Stomach (tissue), 19 donors: ENCODE measurements at places on chromosomes 5 and 9. TPM values are rescaled to one million over a fixed set of nuclear protein-coding genes. Genes with fewer than 3 reads are reported as not detected.

DNA sequence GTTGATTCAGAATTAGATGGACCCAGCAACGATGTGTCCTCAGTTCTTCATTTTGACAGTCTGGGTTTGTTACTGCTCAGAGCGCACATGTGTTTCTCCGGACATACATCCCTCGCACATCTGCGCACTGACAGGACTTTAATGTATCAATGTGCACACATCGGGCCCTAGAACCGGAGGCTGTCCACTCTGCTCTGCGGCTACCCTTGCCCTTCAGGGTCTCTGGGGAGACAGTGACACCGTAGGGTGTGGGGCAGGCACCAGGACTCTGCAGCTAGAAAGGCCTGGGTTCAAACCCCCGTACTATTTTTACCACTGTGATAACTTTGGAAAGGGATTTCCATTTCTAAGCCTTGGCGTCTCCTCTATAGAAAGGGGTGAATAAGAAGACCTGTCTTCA lies 23.5 kb upstream of the LPCAT1 start:
- DNase-seq: no peak

PCA3 gene
- not detected for total RNA-seq

DNA sequence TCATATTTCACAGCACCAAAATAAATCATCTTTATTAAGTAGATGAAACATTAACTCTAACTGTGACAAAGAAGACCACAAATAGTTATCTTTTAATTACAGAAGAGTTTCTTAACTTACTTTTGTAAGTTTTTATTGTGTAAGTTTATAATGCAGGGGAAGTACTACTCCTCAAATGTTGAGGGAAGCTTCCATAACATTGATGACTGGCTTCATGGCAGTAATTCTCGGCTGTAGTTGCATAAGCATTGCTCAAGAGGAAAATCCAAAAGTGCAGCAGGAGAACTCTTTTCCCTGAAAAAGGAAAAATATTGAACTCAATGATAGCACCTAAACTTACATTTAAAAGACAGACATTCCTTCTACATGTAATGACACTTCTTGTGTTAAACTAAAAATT lies 4.6 kb downstream of the TSLP start:
- DNase-seq: no peak

DNA sequence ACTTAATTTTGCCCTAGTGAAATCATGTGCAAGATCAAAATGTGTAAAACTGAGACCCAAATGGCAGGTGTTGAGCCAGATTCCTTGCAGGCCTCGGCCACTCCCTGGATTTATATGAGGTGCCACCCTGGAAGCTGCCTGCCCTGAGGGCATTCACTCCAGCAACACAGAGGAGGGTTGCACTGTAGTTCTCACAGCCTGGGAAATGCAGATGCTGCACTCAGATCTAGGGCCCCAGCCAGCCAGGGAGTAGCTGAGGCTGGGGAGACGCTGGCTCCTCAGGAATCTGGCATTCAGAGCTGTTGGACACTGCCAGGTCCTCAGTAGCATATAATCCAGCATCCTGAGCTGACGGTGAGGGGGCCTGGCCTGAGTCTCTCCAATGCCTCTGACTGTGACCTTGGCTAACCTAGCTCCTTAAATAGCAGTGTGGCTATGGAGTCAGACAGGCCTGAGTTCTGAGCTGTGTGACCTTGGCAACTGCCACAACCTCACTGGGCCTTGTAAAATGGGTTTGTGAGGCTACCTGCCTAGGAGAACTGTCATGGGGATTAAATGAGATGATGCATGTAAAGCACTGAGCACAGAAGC lies 8.7 kb downstream of the KCNMB1 start:
- DNase-seq: no peak

- DNase-seq: no peak
These were observed 28.4 kb upstream of the DPYSL3 start for GRCh38 chr5:147538236-147538635.

- no peak for DNase-seq
These were observed 65.8 kb downstream of the MTX3 start for GRCh38 chr5:79924936-79925893.

GRCh38 chr9:117354244-117354847 lies 60.5 kb downstream of the ASTN2 start:
- DNase-seq: no peak

ZDHHC11B gene
- total RNA-seq: 42.4 TPM

- DNase-seq: no peak
These were observed 825 bp upstream of the RIOK2 start for GRCh38 chr5:97183930-97184213.

GRCh38 chr5:3606121-3606831 lies 10.6 kb downstream of the IRX1 start:
- DNase-seq: no peak

DNA sequence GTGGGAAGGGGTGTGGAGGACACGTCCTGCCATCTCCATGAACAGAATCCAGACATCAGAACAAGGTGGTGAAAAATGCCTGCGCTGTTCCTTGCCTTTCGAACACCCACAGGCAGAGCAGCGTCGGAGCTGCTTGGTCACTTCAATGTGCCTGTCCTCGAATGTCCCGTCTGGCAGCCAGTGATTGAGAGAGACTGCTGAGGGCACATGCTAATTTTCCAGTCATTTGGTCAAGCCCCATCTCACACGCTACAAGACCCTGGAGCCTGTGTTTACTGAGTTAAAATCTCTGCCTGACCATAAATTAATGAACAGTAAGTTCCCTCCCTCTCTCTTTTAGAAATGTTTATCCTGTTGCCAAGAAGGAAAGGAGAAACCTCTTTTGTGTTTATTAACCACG lies 149.3 kb downstream of the NTRK2 start:
- no peak for DNase-seq

GRCh38 chr5:107294669-107295068 lies 376.1 kb downstream of the EFNA5 start:
- no peak for DNase-seq

DNA sequence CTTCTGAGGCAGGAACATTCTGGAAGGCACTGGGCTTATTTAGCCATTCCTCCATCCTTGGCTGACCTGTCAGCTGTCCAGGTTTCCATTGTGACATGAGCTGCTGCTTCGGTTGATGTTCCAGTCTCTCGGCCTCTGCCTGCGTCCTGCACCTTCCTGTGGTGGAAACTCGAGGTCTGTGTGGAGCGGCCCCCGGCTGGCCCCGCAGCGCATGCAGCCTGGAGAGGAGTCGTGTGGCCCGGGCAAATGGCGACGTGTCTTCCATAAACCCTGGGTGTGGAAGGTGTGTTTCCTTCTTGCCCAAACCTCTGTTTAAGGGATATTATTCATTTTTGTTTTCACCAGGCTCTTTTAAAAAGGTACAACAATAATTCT lies 36.5 kb upstream of the SLC9A3 start:
- DNase-seq: no peak

DNA sequence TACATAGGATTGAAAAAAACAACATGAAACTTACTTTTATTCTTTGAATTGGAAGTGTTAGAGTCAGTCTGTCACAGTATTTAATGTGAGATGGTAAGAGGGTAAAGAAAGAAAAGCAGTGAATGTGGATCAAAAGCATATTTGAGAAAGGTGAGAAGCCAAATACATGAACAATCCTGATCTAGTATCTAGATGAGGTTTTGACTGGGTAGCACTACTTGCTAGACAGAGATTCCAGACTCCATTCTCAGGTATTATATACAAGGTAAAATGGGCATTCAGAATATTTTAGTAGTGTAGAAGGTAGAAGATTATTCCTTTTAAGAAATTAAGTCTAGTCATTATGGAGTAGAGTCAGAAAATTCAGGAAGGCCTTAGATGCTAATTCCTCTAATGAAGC lies 62.2 kb downstream of the SLC38A9 start:
- DNase-seq: no peak

CDC20B gene
- not detected for total RNA-seq

LMX1B gene
- total RNA-seq: not detected

DNA sequence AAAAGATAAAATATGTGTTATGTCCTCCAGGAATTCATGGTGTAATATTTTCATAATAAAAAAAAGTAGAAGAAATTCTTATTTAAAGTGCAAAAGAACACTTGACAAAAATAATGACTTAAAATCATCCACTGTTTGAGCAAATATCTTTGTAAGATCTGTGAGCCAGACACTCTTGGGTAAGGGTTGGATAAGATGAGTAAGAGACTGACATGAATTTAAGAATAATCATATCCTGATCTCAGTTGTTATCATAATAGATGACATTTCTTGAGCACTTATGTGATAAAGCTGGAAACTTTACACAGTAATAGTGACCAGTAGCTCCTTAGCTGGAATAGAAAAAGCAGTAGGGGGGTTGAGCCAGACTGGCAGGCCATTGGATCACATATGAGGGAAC lies 40.0 kb upstream of the ADRB2 start:
- no peak for DNase-seq

DNA sequence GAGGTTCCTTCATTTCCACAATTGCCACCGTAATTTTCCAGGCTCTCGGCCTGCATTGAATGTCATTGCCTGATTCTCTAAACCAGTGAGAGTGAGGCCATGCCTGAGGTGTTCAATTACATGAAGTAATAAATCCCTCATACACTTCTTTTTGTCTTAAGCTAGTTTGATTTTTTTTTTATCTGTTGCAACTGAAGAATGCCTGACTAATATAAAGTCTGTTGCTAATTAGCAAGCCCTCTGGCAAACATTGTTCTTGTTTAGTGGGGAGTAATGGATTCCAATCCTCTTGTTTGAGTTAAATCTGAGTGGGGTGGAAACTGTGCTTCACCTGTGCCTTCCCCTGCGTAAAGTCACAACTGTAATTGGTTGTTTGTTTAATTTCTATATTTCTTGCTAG lies 338.1 kb upstream of the ATP10B start:
- DNase-seq: no peak

GRCh38 chr9:104772714-104773510 lies 9.0 kb downstream of the NIPSNAP3B start:
- DNase-seq: no peak

GRCh38 chr9:112176524-112176923 lies 1.4 kb upstream of the SUSD1 start:
- peak; percentile 58 for DNase-seq

ANKRD33B gene
- total RNA-seq: 2.8 TPM

- DNase-seq: peak; percentile 22
These were observed 264.1 kb downstream of the GLIS3 start for GRCh38 chr9:4035777-4036176.

- DNase-seq: no peak
These were observed 120.6 kb downstream of the ARHGEF28 start for GRCh38 chr5:73746608-73747007.

REEP2 gene
- total RNA-seq: 4.5 TPM

DNA sequence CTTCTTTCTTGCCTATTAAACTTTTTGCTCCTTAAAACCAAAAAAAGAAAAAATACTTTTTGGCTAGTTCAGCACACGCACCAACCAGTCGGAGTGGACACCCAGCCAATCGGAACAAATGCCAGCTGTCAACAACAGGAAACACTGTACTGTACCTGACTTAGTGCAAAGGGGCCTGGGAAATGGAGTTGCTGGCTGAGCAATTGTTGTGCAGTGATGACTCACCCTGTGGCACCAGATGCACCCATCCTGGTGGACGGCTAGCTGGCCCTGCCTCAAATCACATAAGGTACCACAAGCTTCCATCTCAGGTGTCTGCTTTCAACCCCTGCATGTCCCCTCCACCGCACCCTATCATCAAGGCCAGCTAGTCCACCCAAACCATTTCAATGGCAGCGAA lies 20.9 kb downstream of the FOXE1 start:
- no peak for DNase-seq

FABP6 gene
- total RNA-seq: not detected
